ENCODE measurements at places on chromosomes 2 and 18.

DNA sequence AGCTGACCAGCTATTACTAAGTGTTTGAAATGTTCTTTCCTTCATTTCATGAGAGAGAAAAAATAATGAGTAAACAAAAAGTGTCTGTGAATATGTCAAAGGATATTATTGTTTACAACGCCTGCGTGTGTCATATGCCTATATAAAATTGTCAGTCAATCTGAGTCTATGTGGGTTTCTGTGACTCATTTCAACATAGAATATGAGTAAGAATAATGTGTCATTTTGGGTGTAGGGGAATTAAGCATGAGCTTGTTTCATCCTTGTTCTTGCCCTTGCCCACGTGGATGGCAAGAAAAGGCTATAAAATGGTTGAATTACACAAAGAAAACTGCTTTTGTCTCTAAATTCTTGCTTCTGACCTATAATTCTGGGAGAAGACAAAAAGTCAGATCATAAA lies 466.0 kb downstream of the PTH2R start:
- DNase-seq: no peak

DNA sequence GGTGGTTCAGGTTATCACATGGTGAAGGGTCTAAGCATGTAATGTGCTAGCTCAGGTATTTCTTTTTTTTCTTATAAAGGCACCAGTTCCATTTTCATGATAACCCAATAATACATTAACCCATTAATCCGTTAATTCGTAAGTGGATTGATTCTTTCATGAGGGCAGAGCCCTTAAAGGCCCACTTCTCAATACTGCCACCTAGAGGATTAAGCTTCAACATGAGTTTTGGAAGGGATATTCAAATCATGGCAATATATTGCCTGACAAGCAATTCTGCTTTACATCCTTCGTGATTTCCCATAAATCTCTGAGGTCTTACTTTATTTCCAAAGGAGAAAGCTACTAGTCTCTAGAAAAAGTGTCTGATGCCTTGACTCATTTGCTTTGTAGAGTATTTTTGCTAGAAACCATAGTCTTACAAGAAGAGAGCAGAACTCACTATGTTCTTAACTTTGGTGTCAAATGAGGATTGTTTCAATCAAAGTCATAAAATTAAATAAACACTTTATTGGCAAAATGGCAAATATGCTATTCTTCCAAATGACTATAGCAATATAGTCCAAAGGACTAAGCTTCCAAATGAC lies 271.3 kb downstream of the KCNS3 start:
- no peak for DNase-seq

DNA sequence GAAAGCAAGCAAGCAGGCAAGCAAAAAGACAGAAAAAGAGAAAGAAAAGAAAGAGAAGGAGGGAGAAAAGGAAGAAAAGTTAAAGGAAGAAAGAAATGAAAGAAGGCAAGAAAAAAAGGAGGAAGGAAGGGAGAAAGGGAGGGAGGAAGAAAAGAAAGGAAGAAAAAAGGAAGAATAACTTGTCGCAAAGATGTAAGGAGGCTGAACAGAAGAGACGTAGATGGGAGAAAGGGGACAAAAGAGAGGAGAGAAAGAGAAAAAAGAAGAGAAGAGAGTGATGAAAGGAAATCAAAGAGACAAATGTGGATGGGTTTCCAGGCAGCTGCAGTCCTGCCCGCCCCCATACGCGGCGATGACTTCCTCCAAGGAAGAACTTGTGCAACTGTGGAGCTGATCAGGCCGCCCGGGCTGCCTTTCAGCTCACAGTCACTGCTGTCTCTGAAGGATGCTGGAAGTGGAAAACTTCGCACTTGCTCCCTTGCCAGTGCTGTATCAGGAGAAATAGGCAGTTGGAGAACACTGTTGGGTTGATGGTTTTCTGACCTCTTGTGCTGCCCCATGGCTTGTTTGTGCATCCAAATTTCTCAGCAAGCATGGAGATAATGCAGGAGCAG lies 52.9 kb downstream of the TRIB2 start:
- DNase-seq: no peak

GRCh38 chr2:47438783-47439182 lies 35.8 kb downstream of the MSH2 start:
- no peak for DNase-seq

DNA sequence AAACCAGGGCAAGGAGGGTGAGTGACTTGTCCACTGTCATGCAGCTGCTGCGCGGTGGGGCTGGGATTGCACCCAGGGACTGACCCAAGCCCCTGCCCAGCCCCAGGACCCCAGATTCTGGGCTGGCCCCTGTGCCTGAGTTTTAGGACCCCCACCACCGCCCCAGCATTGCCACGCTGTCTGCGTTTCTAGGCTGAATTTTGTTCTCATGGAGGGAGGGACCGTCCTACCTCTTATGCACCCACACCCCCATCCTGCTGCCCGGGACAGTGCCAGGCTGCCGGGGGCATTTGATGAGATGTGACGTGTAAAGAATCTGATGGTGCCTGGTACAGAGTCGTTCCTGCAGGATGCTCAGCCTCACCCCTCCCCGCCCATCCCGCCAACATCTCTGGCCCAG lies 111.0 kb upstream of the ODC1 start:
- DNase-seq: no peak

- DNase-seq: no peak
These were observed 694.9 kb upstream of the KLHL29 start for GRCh38 chr2:22690096-22690495.

- DNase-seq: no peak
These were observed 298.0 kb upstream of the SOX11 start for GRCh38 chr2:5394223-5394622.

- DNase-seq: no peak
These were observed 207.0 kb upstream of the CXCR4 start for GRCh38 chr2:136324966-136325365.

DNA sequence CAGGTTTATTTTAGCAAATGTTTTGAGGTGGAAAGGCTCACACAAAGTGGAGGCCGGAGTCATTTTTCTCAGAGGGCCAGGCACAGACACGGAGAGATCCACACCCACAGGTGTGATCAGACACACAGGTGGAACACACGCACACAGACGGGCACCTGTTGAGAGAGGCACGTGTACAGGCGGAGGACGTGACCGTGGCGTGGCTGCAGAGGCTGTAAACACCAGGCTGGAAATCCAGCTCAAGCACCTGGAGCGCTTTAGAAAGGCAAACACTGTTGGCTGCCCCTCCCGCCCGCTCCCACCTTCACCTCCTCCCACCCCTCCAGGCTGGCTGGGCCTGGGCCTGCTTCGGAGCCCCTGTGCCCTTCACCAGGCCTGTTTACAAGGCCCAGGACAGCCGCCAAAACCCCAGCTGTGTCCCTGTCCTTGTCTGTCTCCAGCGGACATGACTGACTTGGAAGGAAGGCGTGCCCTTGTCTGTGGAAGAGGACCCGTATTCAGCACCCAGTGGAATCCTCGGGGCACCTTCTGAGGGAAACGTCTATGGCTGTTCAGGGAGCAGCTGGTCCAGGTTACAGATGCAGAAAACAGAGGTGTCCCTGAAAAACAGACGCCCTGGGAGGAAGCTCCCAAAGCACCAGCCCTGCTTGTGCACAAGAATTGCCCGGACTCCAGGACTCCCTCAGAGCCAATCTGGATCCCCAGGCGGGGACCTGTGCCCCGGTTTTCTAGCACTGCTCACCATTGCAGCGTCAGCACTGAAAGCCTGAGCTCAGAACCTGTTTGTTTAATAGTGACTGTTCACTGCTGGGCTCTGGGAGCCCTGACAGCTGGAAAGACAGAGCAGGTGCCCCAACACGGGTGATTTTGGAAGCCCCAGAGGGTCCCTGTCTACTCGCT lies 134.3 kb upstream of the HAAO start:
- no peak for DNase-seq

DNA sequence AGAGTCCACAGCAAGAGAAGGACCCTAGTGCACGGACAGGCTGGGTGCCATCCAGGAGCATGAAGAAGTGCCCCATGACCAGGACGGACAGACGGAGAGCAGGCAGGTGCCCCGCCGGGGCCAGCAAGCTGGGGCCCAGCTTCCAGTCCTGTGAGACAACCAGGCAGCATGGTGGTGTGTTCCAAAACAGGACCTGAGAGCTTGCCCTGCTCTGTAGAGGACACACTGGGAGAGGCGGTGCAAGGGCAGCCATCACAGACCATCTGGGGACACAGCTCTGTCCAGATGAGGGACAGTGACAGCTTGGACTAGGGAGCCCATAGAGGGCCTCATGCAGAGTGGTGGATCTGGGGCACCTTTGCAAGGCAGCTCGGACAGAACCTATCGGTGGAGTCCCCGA lies 279.8 kb downstream of the EIPR1 start:
- DNase-seq: no peak

Measured in BE2C (cell line).